Effector memory CD4-positive, alpha-beta T cell (primary cell): ENCODE measurements at places on chromosomes 7 and 10.

DNA sequence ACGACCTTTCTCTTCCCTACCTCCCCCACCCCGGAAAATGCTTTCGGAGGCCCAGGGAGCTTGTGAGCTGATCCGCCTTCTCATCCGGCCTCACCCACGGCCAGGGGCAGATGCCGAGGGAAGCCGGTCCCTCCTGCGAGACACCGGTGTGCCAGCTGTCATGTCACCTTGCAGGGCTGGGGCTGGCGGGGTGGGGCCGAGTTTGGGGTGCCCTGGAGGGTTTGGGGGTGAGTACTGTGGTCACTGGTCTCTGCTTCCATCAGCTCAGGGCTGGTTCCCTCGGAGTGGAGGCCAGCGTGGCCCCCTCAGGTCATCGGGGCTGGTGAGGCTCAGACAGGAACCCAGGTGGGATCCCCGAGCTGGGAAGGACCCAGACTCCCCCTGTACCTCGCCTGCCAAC is 48.7 kb downstream of the RCC1L start:
- no peak for DNase-seq

- no peak for DNase-seq
Observed at GRCh38 chr7:11194492-11194891, 220.8 kb downstream of the PHF14 start.

- no peak for DNase-seq
Observed at GRCh38 chr10:18293536-18294510, 153.6 kb downstream of the CACNB2 start.

- DNase-seq: no peak
Observed at GRCh38 chr7:50664461-50664922, 99.3 kb upstream of the DDC start.

DNA sequence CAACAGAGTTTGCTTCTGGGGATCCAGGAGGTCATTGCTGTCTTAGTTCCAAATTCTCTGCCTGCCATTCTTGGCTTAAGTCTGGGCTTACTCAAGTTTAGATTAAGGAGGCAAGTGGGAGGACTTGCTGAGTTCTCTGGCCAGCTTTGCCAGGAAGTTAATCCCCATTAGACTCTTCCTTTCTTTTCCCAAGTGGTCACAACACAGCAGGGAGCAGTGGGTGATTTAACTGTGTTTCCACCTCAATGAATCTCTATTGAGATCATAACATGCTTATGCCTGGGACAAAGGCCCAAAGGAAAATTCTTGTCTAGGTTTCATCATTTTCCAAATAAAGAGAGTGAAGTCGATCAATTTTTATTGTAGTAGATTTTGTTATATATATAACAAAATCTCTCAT is 1159.6 kb downstream of the SORCS3 start:
- DNase-seq: no peak

DNA sequence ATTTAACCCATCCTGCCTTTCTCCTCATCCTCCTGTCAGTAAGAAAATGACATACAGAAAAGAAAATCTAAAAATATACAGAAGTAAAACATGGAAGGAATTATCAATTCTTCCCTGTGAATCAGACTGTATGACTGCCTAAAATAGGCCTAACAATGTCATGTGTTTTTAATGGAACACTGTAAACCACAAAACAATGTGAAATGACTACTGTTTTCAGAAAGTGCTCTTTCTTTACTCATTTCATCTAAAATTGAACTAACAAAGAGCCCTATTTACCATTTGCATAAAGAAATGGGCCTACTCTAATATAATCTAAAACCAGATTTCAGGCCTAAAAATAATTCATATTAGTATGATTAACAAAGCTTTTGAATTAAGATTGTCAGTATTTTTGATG is 35.7 kb downstream of the SEMA3E start:
- DNase-seq: no peak

- DNase-seq: no peak
Observed at GRCh38 chr10:106043863-106044262, 1120.6 kb downstream of the SORCS1 start.

- DNase-seq: no peak
Observed at GRCh38 chr7:120725376-120726039, 132.4 kb downstream of the TSPAN12 start.

- no peak for DNase-seq
Observed at GRCh38 chr10:103933557-103934121, 15.7 kb upstream of the STN1 start.

DNA sequence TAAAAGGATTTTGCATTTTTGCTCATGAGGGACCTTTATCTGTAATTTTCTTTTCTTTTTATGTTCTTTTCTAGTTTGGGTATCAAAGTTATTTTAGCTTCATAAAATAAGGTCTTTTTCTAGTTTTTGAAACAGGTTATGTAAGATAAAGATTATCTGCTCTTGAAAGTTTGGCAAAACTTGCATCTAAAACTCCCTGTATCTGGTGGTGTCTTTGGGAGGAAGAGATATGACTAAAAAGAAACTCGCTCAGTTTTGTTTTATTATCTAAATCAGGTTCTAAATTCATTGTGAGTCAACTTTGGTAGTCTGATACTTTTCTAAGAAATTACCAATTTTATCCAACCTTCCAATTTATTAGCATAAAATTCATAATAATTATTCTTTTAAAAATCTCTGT is 55.1 kb downstream of the VCL start:
- no peak for DNase-seq
